Suppressor macrophage treated with lipopolysaccharide for 1 hour (primary cell): ENCODE measurements at places on chromosomes 2 and 18.

GRCh38 chr2:174717273-174717672 lies 47.0 kb downstream of the CHRNA1 start:
- DNase-seq, result peak; percentile 35

- DNase-seq, result no peak
These were observed 92.8 kb upstream of the BARD1 start for GRCh38 chr2:214902286-214902685.

GRCh38 chr18:79056827-79057367 lies 12.3 kb upstream of the ATP9B start:
- DNase-seq, result no peak

GRCh38 chr2:150561076-150561475 lies 73.6 kb upstream of the RND3 start:
- DNase-seq, result no peak

DNA sequence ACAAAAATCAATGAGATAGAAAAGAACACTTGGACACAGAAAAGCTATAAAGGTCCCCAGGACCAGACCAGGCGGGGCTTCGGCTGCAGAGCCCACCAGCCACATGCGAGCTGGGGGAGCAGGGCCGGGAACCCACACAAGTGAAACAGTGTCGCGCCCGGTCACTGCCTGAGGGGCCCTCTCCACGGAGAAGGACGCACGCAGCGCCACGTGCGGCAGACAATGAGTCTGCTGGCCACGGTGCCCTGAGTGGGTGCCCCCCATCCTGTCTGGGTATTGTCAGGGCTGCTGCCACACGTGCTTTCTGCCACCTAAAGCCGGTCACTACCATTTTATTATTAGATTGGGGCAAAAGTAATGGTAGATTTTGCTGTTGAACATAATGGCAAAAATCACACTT lies 207.9 kb upstream of the HDAC4 start:
- no peak for DNase-seq

DNA sequence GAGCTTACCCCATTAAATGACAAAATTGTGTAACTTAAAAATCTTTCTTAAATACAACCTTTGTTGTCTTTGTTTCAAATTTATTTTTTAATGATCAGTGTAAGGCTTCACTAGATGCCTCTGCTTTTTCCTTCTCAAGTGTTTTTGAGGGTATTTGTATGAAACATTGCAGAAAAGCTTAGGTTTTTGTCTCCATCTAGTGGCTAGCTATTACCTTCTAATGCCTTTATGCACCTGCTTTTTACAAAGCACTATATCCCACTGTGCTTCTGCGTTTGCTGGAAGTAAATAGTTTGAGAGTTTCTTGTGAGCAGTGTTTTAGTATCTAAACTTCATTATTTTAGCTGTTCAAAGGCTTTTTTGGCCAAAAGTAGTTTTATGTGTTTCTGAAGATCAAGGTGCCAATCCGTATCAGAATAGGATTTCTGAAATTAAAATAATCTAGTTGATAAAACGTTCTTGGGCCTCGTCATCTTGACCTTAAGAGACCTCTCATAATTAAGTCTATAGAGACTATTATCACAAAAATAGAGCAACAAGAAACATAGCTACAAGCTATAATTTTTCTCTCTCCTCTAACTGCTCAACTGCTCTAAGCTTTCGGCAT lies 47.0 kb downstream of the IWS1 start:
- DNase-seq, result peak; percentile 72

GRCh38 chr2:109630441-109631430 lies 16.6 kb downstream of the SOWAHC start:
- no peak for DNase-seq

GRCh38 chr2:30331869-30332268 lies 100.5 kb downstream of the LBH start:
- no peak for DNase-seq

GRCh38 chr18:45662468-45662867 lies 47.2 kb downstream of the SLC14A2 start:
- DNase-seq, result no peak
